Suppressor macrophage (primary cell): ENCODE measurements at places on chromosomes 4 and X.

DNA sequence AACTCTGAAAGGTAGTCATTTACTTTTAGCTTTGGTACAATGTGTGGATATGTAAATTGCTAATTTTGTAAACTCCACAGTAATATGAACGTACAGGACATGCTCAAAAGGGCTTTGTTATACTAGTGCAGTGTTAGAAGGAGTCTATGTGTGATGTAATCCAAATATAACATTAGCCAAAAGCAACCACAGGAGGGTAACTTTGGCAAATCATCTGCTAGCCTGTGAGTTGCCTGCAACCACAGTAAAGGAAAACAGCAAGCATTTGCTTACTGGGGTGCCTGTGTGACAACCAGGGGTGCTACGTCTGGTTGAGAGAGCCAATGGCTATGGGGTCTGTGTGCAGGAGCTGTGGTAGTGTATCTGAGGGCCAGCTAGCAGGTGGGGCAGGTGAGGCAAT is 245.8 kb downstream of the ADAMTS3 start:
- DNase-seq: no peak

DNA sequence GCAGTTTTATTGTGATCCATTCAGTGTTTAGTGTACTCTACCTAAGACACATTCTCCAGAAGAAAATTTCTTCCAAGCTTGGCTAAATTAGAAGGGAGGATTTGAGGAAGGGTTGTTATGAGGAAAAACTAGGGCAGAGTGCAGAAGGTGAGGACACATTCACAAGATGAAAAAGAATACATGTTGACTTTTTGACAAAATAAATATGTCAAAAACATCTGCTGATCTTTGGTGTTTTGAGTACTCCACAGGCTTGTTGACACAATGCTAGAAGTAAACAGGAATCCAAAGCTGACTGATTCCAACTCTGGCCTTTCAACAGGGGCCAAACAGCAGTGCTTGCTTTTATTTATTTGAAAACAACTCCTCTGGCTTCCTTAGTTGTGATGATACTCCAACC is 125.8 kb upstream of the SLC7A11 start:
- no peak for DNase-seq

DNA sequence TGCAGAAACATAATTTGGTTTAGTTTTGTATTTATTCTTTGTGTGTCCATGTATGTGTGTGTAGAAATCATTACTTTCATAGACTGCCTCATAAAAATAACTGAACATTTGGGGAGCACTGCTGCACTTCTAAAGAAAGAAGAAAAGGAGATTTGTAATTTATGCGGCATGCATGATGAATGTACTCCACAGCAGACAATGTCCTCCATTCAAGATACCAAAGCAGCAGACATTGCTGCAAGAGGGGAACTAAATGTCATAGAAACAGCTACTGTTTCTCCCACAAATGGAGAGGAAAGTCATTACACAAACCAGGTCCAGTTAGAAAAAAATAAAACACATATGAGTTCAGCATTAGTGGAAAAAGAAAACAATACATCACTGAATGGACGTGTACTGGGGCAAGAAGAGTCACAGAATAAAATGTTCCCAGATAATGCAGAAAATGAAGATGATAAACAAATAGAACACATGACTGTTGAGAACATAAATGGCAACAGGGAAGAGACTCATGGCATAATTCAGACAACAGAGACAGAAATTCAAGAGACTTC is 2.6 kb downstream of the DTHD1 start:
- DNase-seq: peak; percentile 36

- no peak for DNase-seq
These were observed 537.3 kb upstream of the FTHL17 start for GRCh38 chrX:31609130-31609529.

DNA sequence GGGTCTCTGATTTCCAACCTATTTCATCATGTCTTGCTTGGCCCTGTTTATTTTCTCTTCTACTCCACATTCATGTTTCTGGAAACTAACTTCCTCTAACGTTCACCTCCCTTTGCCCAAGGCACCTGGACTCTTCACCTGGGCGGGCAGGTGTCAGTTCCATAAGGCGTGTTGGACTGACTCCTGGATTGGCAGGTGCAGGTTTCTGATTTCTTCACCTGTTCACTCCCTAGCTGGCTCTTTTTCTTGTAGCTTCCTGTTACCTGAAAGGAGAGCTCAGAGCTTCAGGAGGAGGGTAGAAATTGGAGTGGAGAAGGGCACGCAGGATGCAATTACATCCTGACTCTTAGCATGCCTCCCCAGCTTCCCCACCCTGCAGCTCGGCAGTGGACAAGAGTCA is 350.8 kb upstream of the KLF3 start:
- DNase-seq: no peak

DNA sequence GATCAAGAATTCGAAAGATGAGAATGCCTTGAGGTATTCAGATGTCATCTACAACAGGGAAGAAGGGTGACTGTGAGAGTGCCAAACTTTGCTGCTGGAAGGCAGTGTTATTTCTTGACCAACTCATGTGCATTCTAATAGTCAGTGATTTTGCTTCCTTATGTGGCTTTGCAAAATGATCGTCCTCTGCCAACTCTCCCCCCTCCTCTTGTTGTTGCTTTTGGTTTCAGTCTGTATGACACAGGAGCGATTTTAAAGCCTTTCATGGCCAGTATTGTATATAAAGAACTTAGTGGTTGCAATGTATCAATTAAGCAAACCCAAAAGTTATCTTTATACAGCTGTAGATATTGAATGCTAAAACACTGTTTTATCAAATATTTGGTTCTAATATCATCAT is 379.1 kb downstream of the IL1RAPL1 start:
- DNase-seq: no peak

DNA sequence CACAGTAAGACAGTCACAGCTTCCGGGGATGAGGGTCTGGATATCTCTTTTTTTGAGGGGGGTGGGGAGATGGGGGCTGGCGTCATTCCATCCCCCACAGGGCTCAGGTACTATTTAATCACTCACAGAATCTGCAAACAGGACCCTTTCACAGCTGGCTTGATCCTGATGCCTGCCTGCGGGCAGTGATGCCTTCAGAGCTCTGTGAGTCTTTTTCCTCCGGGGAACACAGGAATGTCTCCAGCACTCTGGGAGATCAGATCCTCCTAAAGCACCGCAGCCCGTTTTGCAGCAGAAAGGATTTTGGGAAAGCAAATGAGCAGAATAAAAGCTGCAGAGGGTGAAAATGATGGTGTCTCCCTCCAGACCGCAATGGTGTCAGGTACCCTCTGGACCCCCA is 13.2 kb upstream of the SHOX start:
- DNase-seq: no peak

GRCh38 chr4:5020341-5020740 is 1.1 kb upstream of the CYTL1 start:
- no peak for DNase-seq

GRCh38 chrX:69096963-69097362 is 68.3 kb downstream of the PJA1 start:
- no peak for DNase-seq

- no peak for DNase-seq
These were observed 18.5 kb downstream of the ANXA3 start for GRCh38 chr4:78570117-78570516.

- no peak for DNase-seq
These were observed 208.8 kb downstream of the OR13H1 start for GRCh38 chrX:131752493-131753198.

DNA sequence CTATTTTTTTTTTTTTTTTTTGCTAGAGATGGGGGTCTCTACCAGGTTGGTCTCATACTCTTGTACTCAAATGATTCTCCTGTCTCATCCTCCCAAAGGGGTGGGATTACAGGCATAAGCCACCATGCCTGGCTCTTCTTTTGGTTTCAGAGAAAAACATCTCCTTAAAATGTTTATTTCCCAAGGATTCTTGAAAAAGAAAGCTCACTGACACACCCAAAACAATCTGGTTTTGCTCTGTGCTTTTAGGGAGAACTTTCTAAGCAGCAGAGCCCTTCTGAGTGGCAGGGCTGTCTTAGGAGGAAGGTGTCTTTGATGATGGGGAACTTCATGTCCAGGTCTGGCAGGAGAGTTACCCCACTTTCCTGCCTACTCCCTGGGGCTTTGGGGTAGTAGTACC is 1.2 kb downstream of the SOD3 start:
- no peak for DNase-seq

- no peak for DNase-seq
These were observed 64.2 kb upstream of the MAP3K15 start for GRCh38 chrX:19579485-19579884.

DNA sequence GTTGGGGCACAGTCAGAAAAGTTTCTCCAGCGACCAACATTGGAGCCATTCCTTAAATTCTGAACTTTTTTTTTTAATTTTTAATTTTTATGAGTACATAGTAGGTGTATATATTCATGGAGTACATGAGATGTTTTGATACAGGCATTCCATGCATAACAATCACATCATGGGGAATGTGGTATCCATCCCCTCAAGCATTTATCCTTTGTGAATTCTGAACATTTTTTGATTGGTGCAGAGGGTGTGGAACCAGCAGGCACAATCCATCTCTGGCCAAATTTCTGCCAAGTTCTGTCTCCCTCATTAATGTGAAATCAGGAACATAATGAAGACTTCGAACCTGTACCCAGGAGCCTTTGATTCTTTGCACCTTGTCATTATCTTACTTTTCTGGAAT is 267.0 kb downstream of the FRMPD4 start:
- no peak for DNase-seq

- no peak for DNase-seq
These were observed 35.4 kb upstream of the CRMP1 start for GRCh38 chr4:5928274-5928673.

GRCh38 chr4:83993774-83994173 is 457.9 kb downstream of the GPAT3 start:
- DNase-seq: no peak

DNA sequence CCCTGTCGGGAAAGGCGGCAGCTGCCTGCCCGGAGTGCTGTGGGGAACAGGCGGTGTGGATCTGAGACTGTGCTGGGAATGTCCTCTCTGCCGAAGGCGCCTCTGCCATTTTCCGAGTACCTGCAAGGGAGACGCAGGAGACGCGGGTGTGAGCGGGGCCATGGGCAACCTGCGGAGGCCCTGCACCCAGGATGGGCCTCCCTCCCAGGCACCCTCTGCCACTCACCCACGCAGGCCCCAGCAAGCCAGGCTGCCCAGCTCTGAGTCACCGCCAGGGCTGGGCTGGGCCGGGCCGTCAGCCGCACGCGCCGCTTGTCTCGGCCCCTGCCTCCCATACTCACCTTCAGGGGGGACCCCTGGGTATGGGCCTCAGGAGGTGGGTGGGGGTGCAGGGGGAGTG is 3.5 kb upstream of the FGFR3 start:
- DNase-seq: no peak

GRCh38 chr4:186118582-186118981 is 14.1 kb downstream of the FAM149A start:
- no peak for DNase-seq

GRCh38 chr4:16765546-16765945 is 132.9 kb downstream of the LDB2 start:
- DNase-seq: no peak

DNA sequence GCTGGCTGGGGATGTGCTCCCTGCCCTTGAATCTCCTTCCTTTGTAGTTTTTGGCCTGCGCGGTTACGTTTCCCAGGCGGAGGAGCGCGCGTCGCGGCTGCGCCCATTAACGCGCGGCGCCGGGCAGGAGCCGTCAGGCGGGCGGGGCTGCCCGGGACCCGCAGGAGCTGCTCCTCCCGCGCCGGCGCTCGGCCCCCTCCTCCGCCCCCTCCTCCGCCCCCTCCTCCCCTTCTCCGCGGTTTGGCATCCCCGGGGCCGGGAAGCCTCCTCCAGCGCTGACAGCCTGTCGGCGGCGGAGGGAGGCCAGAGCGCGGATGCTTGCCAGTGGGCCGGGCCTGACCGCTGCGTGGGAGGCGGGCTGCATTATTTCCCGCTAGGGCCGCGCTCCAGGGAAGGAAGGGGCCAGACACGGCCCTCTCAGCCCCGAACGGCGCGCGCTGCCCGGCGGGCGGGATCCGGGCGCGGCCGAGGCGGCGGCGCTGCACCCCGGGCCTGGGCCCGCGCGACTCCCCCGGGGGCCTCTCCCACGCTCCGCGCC is at the start of gene DCLK2:
Gene DCLK2 (plus strand): TSS at position 405 of the 538 bp plus-strand sequence. CDS start 583 bp downstream, outside the sequence.
- peak; percentile 84 for DNase-seq

DNA sequence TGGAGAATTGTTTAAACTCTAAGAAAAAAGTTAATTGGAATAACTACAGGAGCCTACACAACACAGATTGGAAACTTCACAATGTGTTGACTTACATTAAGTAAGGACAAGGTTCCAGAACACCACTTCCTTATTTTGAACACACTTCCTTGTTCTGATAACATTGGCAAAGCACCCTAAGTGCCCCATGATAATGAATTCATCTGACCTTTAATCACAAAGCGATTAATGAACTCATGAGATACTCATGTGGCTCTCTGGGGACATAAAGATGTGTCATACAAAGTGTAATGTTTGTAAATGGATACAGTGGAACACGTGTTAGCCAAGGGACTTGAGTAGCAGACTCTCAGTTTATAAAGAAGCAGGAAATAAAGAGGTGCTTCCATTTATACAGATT is 69.0 kb upstream of the ATOH1 start:
- DNase-seq: peak; percentile 62

DNA sequence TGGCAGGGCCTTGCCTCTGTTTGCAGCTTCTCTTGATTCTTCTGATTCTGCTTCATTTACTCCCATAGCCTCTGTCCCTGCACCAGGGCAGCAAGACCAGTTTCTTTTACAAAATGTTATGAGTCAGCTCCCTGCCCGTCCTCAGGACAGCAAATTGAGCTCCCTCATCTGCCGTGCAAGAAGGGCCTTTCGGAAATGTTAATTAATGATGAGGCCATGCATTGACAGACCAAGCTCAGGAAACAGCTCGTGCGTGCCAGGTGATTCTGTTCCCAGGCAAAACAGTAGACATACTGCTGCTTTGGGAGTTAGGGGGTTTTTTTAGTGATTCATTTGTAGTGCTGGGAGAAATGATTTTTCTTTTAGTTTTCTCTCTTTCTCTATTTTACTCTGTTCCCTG is 231.7 kb downstream of the FBXW7 start:
- DNase-seq: no peak
